ENCODE measurements at places on chromosomes 7 and 10. TPM values are rescaled to one million over a fixed set of nuclear protein-coding genes. Genes with fewer than 3 reads are reported as not detected.

PRR15 gene
- total RNA-seq: not detected

MYH16 gene
- not detected for total RNA-seq

ZNF117 gene
- total RNA-seq: 12.9 TPM

TUBAL3 gene
- total RNA-seq: not detected

CPA2 gene
- not detected for total RNA-seq

EFCAB10 gene
- total RNA-seq: 0.42 TPM

ANKRD30A gene
- total RNA-seq: not detected

NUTM2A gene
- total RNA-seq: 0.47 TPM

All from myocyte (in vitro differentiated cells).